ENCODE measurements at places on chromosomes 5 and 9. TPM values are rescaled to one million over a fixed set of nuclear protein-coding genes. Genes with fewer than 3 reads are reported as not detected.

- no peak for DNase-seq
These were observed 289.9 kb downstream of the DMAC1 start for GRCh38 chr9:7509576-7510145.

DNA sequence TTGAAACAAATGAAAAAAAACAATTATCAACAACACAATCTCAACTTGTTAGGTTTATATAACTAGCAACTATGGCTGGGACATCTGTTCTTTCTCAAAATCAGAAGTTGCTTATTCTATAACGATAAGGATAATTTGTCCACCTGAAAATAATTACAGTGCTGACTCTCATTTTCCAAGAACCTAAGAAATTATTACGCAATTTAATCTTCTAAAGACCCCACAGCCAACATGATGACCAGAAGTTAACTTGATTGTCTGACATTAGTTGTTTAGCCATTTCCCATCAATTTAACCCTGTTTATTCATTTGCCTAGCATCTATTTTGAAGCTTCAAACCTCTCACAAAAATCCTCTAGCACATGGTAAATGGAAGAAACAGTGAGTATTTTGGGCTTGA lies 293.8 kb downstream of the ELAVL2 start:
- no peak for DNase-seq

- no peak for DNase-seq
These were observed 2.3 kb downstream of the TNFSF8 start for GRCh38 chr9:114928136-114928535.

- peak; percentile 57 for DNase-seq
These were observed 176.7 kb upstream of the DMAC1 start for GRCh38 chr9:7976167-7976755.

- DNase-seq, result no peak
These were observed 4.2 kb upstream of the NINJ1 start for GRCh38 chr9:93138171-93138764.

- no peak for DNase-seq
These were observed at the start of gene ZNF454 for GRCh38 chr5:178940569-178941360. Gene ZNF454 (plus strand): TSS chr5:178941198. CDS start chr5:178942792, 1,594 bp downstream.

DNA sequence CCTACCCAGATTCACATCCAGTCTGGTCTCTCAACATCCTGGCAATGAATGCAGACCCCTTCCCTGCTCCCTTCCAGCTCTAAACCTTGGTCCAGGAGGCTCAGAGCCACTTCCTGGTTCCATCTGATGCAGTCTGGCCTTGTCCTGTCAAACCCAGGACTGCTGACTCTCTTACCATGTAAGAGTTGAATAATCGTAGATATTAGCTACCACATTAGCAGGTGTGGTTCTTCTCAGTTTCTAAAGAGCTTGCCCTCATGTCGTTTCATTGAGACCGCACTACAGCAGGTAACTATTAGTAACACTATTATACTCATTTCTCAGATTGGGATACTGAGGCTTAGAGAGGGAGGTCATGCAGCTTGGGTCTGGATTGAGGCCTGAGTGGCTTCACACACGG lies 133.3 kb downstream of the BOD1 start:
- DNase-seq, result no peak

DNA sequence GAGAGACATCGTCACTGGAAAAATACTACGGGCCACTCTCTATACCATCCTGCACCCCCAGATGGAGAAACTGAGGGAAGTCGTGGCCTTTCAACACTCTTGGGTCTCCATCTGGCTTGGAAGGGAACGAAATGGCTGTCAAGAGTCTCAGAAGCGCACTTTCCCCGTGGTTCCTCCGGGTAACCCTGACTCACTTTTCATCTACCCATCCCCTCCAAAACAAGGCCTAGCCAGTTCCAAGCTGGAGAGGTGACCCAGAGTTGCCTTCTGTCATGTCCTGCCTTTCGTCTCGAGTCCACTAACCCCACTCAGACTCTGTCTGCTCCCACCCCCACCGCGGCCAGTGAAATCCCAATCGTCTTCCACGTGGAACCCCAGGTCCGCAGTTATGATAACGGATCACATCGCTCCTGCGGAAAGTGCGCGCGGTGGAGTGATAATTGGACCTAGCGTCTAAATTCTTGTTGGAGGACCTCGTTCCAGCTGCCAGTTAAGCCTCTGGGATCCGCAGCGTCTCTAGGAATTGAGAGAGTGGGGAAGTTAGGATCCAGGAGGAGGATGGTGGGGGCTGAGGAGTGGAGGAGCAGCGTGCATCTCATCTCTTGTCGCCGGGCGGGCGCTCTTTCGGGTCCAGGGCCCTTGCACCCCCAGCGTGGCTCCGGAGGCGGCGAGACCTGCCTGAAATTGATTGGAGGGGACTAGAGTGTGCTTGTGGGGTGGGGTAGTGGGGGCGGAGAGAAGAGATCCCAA lies 4.6 kb downstream of the CDKN2A start:
- no peak for DNase-seq

- no peak for DNase-seq
These were observed 85.1 kb upstream of the LRRTM2 start for GRCh38 chr5:138960145-138960692.

- DNase-seq, result no peak
These were observed 68.4 kb upstream of the RPS23 start for GRCh38 chr5:82346399-82347165.

DNA sequence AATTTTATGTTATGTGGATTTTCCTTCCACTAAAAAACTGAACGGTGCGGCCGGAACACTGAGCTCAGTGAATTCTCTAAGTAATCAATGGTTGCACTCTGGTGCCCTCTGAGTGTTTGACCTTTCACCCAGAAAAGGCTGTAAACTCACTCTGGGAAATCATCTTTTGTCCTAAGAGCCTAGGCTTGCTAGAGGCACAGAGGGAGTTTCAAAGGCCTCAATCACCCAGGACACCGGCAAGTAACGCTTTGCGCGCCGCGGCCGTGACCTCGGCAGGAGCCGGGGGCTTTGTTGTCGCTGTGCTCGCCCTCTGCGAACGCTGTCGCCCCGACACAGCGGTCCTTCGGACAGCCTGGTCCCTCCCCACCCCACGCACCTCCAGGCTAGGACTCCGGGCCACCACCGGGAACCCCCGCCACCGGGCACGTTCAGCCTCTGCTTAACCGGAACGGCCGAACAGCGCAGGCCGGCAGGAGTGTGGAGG lies 703 bp downstream of the ISCA1 start:
- DNase-seq, result no peak

- DNase-seq, result peak; percentile 20
These were observed 226.9 kb downstream of the SMARCA2 start for GRCh38 chr9:2241836-2242741.

DNA sequence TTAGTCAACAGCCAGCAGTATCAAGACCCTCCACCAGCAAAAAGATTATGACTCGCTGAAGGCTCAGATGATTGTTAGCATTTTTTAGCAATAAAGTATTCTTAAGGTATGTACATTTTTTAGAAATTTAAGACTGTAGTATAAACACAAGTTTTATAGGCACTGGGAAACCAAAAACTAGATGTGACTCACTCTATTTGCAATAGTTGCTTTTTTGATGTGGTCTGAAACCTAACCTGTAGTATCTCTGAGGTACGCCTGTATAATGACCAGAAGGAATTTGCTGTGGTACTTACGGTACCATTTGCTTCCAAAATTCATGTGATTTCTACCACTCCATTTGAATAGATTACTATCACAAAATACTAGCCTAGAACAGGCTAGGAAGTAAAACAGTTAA lies 60.8 kb downstream of the WDR41 start:
- no peak for DNase-seq

Gene CCDC183
- total RNA-seq, result 2.3 TPM

Gene PCDHA9
- not detected for total RNA-seq

Gene SOWAHA
- not detected for total RNA-seq

Gene IFNA21
- not detected for total RNA-seq

Gene ZFYVE16
- 22.4 TPM for total RNA-seq

Gene PRUNE2
- total RNA-seq, result not detected
